CD4-positive, alpha-beta T cell treated with Interleukin-4 for 4 hours (primary cell): ENCODE measurements at places on chromosomes 2 and 18.

GRCh38 chr2:199869653-199870052 lies 18.7 kb upstream of the FTCDNL1 start:
- no peak for DNase-seq

GRCh38 chr2:23456881-23457760 lies 72.1 kb downstream of the KLHL29 start:
- no peak for DNase-seq

DNA sequence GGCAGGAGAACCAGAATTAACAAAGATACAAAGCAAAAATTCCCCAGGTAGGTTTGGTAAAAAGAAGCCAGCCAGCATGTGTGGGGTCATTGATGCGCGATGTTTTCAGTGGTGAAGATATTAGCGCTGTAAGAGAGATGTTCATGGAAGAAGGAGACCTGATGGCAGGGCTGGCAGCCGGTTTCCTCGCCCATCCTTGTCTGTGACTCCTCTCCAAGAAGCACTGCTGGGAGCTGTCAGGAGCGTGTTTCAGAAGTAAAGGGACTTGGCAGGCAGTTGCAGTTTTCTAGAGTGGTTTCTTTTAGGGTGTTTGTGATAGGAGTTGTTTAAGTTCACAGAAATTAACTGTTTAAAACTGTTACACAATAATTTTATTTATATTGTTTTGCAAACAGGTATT lies 24.6 kb downstream of the TAF1B start:
- no peak for DNase-seq

DNA sequence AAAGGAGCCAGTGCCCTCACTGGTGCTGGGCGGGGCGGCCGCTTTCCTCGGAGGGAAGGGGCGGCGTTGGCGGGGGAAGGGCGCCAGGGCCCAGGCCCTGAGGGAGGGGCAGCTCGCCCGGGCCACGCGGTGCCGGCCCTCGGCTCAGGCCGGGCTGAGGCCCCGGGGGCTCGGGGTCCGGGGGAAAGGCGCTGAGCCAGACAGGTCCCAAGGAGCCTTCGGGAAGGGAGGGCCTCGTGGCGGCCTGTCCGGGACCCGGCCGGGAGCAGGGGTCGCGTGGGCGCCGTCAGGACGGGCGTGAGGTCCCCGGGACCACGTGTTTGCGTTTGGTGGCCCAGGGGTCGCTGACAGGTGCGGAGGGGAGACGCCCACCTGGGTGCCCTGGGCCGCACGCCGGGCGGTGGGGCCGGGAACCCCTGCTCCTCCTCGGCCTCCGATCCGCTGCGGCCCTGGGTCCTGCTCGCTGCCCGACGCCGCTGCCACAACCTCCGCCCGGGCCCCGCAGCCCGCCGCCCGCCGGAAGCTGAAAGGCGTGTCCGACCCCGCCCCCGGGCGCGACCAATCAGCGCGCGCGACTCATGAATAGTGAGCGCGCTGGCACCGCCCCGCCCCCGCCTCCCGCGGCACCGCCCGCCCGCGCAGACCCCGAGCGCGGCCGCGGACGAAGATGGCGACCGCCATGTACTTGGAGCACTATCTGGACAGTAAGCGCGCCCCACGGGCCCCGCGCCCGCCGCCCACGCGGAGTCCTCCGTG lies at the start of gene ING5:
Gene ING5, plus strand, starts transcription at position 641 of the 756 bp plus-strand sequence. Its CDS starts 27 bp downstream, at position 668.
- DNase-seq: peak; percentile 94

DNA sequence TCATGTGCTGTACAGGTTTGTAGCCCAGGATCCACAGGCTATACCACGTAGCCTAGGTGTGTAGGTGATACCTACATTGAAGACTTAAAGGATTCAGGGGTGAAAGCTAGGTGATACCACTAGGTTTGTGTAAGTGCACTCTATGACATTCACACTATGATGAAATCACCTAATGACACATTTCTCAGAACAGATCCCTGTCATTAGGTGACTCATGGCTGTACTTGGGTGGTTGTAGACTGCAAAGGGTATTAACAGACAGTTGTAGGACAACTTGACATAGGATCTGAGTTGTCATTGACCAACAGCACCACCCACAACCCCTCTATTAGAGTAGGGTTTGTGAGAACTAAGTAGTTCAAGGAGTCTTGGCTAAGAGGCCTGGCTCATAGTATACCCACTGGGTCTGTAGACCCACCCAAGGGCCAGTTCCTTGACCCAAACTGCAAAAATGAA lies 27.7 kb upstream of the SMCHD1 start:
- DNase-seq: peak; percentile 49

GRCh38 chr2:111712361-111712760 lies 171.6 kb downstream of the ANAPC1 start:
- no peak for DNase-seq
